Stimulated activated CD4-positive, alpha-beta T cell treated with anti-CD3 and anti-CD28 coated beads, Interleukin-1b, Interleukin-23, amount 100 ng/mL, for 24 hours (primary cell): ENCODE measurements at places on chromosomes 2 and 18.

DNA sequence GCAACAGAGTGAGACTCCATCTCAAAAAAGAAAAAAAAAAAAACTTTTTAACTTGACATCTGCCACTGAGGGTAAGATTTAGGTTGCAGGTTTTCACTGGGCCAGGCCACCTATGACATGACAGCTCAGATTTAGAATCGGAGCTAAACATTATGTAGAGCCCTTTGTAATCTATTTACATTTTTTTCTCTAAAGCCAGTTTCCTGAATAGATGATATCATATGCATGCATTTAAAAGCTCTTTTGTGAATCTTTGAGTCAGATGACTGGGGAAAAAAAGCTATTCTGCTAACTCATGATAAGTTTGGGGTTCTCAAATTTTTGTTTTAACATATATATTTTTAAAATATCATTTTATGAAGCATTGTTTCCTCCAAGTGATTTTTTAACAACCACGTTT, 21.3 kb downstream of the PRKAG3 start:
- no peak for DNase-seq

DNA sequence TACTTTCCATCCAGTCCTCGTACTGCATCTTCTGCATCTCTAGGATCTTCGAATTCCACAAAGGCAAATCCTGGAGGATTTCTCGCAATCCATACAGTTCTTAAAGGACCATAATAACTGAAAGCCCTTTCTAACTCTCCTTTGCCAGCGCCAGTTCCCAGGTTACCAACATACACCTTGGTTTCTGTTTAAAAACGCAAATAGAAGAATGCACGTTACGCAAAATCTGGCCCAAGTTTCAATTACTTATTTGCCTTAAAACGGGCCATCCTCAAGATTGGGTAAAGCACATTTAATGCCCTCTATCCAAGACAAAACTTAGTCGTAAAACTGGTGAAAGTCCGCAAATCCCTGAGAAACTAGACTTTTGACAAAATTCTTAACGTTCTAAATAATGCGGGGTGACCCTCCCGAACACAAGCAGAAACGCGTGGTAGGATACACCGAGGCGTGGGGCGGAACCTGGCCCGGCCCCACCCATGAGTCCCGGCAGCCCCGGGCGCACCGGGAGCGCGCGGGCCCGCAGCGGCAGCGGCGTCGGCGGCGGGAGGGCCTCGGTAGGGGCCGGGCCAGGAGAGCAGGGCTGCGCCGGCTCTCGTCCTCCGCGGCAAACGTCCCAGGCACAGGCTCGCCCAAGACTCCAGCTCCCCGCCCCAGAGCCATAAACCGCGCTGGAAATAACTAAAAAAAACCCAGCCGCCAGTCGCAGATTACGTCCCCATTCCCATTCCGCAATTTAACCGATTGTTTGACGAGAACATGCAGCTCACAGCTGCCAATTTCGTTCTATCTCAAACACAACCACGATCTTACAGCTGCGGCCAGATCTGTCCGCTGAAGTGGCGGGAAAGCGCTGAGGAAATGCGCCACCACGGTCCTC, 910 bp downstream of the SRSF7 start:
- peak; percentile 26 for DNase-seq

DNA sequence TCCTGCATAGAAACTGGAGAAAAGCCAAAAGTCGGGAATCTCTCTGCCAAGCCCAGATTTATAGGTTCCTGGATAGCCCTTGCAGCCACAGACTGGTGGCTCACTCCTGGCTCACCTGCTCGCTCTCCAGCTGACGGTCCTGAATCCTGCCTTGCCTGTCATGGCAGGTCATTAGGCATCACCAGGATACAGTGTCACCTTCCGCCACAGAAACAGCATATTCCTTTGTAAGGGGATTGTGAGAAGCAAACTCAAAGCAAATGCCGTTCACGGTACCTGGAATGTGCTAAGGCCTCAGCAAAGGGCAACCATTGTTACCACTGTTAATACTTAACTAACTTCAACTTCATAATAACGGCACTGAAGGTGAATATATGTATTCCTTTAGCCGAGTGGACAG, 57.1 kb upstream of the GPR45 start:
- DNase-seq, result no peak

GRCh38 chr18:68848242-68848641, 50.4 kb downstream of the CCDC102B start:
- no peak for DNase-seq

DNA sequence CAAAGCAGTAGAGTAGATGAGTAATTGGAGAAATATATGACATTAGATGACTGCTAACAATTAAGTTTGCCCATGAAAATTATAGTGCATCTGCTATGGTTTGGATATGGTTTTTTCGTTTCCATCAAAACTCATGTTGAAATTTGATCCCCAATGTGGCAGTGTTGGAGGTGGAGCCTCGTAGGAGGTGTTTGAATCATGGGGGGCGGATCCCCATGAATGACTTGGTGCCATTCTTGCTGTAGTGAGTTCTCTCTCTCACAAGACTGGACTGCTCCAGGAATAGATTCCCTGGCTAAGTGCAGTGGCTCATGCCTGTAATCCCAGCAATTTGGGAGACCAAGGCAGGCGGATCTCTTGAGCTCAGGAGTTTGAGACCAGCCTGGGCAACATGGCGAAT, 9.7 kb upstream of the CUL3 start:
- DNase-seq, result no peak

DNA sequence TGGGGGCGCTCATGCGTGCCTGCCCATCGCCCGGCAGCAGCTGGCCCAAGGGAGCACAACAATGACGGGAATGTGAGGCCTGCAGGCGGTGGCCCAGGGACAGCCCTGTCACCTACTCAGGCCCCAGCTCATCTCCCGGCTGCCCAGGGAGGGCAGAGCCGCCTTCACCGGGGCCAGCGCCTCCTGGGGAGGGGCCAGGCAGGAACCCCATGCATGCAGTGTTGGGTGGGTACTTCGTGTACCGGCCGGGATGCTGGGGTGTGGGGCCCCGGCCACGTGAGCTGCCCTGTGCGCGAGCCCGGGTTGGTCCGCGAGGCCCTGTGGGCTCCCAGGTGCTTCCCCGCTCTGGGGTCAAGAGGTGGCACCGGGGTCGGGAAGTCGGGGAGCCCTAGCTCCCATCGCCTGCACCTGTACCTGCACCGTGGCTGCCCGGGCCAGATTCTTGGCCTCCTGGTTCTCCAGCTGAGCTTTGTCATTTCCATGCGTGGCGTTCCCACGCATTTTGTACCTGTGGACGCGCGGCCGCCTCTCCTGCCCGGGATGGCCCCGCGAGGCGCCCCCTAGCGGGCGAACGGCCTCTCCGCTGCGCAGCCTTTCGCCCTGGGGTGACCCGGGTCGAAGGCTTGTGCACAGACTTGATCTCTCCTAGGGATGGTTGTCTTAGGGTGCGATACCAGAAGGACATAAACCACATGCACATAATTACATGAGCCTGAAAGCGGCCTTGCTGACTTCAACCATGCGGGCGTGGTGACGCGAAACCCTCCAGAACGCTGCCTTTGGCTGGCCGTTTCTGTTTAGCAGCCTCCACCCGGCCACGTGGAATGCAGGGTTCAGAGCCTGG, 950 bp downstream of the KLHL30 start:
- no peak for DNase-seq

GRCh38 chr2:160043265-160043664, 19.1 kb downstream of the PLA2R1 start:
- no peak for DNase-seq

- DNase-seq, result no peak
Observed at GRCh38 chr18:59420244-59420643, 61.2 kb upstream of the LMAN1 start.

DNA sequence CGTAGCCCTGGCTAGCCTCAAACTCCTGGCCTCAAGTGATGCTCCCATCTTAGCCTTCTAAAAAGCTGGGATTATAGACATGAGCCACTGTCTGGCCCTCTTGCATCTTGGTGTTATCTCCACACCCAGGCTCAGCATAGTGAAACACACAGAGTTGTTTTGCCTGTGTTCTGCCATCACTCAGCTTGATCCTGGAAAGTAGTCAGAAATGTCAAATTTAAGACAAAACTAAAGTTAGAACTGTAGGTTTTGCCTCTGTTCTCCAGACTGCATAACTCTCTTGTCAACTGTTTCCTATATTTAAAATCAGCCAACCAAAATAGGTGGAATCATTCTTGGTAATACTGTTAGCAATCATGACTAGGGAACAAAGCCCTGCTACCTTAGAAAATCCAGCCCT, 72.1 kb upstream of the GULP1 start:
- no peak for DNase-seq

DNA sequence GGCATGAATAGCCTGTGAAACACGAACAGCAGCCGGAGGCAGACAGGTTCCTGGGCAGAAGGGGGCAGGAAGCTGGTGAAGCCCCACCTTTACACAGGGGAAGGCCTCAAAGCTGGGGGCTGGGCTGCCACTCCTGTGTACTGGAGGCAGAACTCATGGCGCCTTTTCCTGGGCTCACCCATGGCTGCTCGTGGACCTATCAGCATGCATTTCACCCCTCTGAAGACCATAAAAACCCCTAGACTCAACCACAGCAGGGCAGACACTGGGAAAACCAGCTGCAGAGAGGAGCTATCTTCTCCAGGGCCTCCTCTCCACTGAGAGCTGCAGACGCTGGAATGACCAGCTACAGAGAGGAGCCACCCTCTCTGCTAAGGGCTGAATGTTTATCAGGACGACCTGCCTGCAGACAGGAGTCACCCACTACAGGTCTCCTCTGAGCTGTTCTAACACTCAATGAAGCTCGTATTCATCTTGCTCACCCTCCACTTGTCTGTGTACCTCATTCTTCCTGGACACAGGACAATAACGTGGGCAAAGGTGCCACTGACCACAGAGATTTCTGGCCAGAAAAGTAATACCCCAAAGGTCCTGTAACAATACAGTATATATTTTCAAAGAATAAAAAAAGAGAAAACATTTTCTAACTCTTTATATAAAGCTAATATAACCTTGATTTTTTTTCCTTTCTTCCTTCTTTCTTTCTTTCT, 18.9 kb upstream of the CCDC88A start:
- DNase-seq, result no peak

- peak; percentile 20 for DNase-seq
Observed at GRCh38 chr2:196750977-196751631, 48.4 kb downstream of the GTF3C3 start.

DNA sequence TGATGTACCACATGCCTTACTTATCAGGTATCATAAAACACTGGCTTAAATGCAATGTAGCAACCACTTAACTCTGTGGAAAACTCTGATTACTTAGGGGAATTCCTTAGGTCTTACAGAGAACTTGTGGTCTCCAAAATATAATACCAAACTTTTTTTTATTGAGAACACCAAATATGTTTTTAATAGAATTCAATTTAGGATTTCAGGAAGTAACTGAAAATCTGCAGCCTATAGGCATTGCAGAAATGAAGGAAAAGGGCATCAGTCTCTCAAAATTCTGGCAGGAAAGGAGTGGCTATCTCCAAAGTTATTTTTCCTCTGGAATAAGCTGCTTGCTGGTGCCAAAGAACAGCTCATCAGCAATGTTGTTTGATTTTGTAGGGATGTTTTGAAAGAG, 105.3 kb upstream of the UGP2 start:
- no peak for DNase-seq

GRCh38 chr2:167626301-167626700, 621.1 kb downstream of the STK39 start:
- DNase-seq, result no peak

GRCh38 chr2:27096748-27097297, 10.3 kb downstream of the KHK start:
- no peak for DNase-seq

DNA sequence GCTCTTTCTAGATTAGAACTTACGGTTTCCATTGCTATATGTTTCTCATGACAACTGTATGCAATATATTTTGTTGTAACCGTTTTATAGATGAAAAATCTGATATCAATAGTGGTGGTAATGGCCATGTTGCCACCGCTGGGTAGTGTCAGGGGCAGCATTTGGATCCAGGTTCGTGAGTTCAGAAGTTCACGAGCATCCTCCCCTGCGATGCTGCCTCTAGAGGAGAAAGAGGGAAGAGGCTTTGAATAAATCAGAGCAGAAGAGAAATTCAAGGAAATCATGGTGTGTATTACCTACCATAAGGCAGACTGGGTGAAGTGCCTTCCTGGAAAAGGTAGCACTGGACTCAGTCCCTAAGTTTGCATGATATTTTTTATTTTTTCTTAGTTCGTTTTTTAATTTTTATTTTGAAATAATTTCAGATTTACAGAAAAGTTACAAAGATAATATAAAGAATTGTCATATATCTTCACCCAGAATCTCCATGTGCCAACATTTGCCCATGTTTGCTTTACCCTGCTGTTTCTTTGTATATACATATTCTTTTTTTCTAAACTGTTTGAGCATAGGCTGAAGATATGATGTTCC, 3.3 kb upstream of the ZBTB7C start:
- no peak for DNase-seq

DNA sequence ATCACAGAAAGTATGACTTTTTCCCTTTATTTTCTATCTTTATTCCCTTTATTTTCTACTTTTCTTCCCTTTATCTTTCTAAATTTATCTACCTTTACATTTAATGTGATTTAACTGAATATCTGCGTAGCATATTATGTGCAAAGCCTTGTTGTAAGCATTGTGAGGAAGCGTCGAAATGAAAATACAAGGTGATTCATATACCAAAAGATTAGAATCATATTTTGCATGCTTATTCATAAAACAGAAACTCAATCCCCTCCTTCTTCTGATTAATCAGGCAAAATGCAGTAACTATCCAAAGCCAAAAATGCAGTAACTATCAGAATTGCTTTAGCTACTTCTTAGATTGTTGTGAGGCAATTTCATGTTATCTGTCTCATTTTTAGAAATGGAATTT, 393.0 kb downstream of the CDH19 start:
- no peak for DNase-seq

DNA sequence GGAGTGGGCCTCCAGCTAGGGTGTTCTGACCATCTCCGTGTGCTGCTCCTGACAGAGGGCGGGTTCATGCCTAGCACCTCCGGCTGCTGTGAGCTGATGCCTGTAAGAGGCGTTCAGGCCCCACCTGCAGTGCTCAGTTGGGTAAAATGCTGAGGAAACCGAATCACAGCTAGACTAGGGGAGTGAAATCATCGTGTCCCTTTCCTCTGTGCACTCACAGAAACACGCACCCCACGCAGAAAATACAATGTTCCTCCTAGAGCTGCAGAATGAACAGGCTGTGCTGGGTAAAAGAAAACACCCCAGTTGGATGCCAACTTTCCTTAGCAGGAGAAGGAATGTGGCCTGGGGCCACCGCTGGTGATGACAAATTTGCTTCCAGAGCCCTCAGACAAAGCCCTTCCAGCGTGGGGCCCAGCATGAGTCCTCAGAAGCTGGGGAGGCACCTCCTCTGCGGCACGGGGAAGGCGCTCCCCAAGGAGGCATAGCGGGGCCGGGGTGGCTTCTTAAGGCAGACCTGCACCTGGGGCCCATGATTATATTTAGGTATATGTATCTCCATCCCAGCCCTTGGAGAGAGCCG, 16.3 kb upstream of the ARHGEF4 start:
- DNase-seq, result no peak

GRCh38 chr18:24023185-24023814, 8.7 kb downstream of the TTC39C start:
- DNase-seq, result no peak

GRCh38 chr2:237422309-237422708, 8.3 kb upstream of the COL6A3 start:
- no peak for DNase-seq

- no peak for DNase-seq
Observed at GRCh38 chr18:49691177-49691608, 122.1 kb downstream of the ACAA2 start.
